ENCODE measurements at places on chromosomes 4 and X. TPM values are rescaled to one million over a fixed set of nuclear protein-coding genes. Genes with fewer than 3 reads are reported as not detected.

CLCN5 gene
- 8.6 TPM for total RNA-seq

YIPF7 gene
- not detected for total RNA-seq

MAGEB4 gene
- total RNA-seq: not detected

UGT2A1 gene
- not detected for total RNA-seq

SPANXA1 gene
- not detected for total RNA-seq

CITED1 gene
- 4.7 TPM for total RNA-seq

ERCC6L gene
- 11.7 TPM for total RNA-seq

NWD2 gene
- total RNA-seq: not detected

TNMD gene
- total RNA-seq: not detected

GUCY1A1 gene
- not detected for total RNA-seq

SH2D1A gene
- 0.16 TPM for total RNA-seq
